ENCODE measurements at places on chromosomes 13 and 19. TPM values are rescaled to one million over a fixed set of nuclear protein-coding genes. Genes with fewer than 3 reads are reported as not detected.

TNNI3 gene
- total RNA-seq = not detected

UPK1A gene
- not detected for total RNA-seq

ZNF223 gene
- total RNA-seq = 4.6 TPM

HCST gene
- total RNA-seq = 2.0 TPM

CGB7 gene
- total RNA-seq = under 0.01 TPM

ZNF414 gene
- total RNA-seq = 2.8 TPM

KIR2DL1 gene
- not detected for total RNA-seq

ZNF530 gene
- total RNA-seq = 2.5 TPM

MCEMP1 gene
- not detected for total RNA-seq

ACP7 gene
- total RNA-seq = not detected

SOX1 gene
- not detected for total RNA-seq
